ENCODE measurements at places on chromosomes 7 and 10.

DNA sequence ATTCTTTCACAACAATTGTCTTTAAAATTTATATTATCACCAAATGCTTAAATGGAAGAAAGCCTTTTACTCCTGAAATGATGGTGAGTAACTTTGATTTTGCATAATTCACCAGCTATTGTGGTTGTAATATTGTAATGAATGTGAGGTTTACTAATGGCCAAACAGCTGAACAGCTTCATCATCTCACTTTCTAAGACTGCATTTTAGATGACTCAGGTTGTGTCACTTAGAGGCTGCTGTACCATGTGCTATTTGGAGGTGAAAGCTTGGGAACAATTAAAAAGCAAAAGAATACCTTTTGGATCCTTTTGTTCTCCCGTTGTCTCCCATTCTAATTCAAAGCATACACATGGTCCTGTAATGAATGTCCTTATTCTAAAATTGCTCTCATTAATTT is 604.0 kb upstream of the PFKP start:
- no peak for DNase-seq

GRCh38 chr7:135782377-135782776 is 33.8 kb upstream of the FAM180A start:
- no peak for DNase-seq

DNA sequence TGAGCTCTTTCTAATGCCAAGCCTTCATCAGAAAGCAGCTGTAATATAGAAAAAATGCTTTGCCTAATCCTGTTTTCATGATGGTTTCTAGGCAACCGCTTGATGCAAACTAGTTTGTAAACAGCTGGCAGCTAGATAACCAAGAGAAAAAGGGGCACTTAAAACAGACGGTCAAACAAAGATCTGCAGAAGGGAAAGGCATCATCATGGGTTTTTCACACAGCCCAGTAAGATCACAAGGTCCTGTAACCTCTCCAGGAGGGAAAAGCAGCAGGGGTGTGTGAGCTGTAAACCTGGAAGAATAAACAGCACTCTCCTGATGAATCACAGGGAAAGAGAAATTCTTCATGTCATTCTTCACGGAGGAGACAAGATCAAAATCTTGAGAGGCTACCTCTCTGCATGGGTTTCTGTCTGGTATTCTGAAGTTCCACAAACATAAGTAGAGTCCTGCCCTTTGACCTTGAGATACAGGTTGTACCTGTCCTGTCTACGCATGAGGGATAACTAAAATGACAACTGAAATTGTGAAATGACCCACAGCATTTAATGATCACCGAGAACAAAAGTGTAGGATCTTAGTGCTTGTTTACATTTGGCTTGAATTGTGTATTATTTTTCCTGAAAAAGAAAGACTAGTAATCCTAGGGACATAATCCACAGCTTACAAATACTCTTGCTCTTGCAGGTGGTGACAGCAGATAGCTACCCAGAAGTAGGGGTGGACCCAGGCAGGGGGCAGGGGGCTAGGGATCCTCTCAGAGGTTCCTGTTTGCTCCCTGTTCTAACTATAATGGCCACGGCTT is 48.0 kb downstream of the CREB3L2 start:
- DNase-seq = no peak

DNA sequence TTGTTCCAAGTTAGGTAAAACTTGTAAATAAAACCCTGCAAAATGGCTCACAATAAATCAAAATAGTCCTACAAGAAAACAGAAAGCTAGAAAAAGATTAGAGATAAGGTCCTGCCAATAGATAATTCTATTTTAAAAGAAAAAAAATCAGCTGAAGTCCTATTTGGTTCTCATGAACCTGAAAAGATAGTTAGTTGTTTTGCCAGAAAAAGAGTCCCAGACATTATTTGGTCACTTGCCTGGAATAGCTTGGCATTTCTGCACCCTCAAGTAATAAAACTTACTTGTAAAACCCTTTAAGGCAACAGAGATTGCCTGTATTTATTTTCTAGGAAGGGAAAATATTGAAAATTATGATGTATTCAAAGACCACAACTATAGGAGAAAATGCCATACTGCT is 47.7 kb downstream of the LRRN3 start:
- no peak for DNase-seq

Measured in Peyer's patch (tissue), 4 donors.